ENCODE measurements at places on chromosomes 11 and 22. TPM values are rescaled to one million over a fixed set of nuclear protein-coding genes. Genes with fewer than 3 reads are reported as not detected.

GRCh38 chr22:22687638-22688500 is 43.5 kb downstream of the GGTLC2 start:
- no peak for DNase-seq

DNA sequence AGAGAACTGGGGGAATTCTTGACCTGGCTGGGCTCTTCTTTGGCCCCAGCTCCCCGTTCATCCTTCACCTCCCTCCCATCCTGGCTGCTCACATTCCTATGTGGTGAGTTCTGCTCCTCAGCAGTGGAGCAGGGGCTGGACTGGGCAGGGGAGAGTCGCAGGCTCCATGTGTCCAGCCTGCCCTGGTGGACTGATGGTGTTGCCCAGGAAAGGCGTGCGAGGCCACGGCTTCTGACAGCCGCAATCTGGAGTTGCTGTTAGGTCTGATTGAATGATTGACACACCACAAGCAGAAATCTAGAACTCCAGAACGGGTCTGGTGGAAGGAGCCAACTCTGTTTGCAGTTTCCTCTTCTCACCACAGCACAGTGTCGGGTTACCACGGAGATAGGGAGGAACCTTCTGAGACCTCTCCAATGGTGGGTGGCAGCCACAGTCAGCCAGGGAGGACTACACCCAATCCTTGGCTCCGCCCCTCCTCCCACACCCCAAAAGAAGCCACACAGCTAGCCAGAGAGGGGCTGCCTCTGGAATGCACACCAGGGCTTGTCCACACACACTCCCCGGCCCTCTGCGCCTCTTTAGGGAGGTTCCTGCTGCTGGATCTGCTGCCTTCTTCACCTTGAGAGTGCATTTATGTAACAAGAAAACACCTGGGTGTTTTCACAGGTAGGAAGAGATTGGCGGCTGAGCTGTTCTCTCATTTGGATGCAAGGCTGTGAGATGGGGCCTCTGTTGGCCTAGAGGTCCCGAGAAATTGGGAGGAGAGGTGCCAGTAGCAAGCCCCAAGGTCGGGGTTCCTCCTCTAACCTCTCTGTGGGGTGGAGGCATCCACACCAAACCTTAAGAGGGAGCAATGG is 56.4 kb upstream of the CD44 start:
- no peak for DNase-seq

- peak; percentile 13 for DNase-seq
These were observed 85.9 kb downstream of the SBF2 start for GRCh38 chr11:10208131-10208575.

DNA sequence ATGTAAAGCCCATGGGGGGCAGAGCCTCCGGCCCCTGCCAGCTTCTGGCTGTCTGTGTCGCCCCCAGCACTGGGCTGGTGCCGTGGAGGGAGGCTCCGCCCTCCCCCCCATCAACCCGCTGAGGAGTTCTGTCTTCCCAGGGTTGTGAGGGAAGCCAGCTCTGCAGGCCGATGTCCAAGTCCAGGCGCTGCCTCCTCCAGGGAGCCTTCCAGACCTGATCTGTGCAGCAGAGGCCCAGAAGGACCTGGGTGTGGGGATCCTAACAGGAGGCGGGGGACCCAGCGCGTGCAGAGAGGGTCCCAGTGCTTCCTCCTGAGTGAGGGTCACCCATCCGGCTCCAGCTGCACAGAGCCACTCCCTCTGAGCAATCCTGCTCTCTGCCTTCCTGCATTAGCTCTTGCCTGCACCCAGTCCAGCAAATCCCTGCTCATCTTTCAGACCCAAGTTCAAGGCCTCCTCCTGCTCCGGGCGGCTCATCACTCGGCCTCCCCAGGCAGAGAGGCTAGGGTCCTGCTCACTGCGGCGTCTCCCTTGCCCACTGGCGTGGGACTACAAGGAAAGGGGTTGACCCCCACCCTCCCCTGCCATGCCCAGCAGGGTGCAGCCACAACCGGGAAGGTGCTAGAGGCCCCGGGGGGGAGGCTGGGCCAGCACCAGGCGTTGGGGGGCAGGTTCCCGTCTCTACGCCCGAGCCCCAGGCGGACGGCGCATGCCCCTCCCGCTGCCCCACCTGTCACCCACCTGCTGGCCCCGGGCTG is 16.4 kb downstream of the PRR33 start:
- DNase-seq = no peak

- DNase-seq = no peak
These were observed 519.5 kb upstream of the LRRC4C start for GRCh38 chr11:41978945-41979344.

GRCh38 chr22:29621761-29622526 is 18.5 kb downstream of the NF2 start:
- DNase-seq = no peak

DNA sequence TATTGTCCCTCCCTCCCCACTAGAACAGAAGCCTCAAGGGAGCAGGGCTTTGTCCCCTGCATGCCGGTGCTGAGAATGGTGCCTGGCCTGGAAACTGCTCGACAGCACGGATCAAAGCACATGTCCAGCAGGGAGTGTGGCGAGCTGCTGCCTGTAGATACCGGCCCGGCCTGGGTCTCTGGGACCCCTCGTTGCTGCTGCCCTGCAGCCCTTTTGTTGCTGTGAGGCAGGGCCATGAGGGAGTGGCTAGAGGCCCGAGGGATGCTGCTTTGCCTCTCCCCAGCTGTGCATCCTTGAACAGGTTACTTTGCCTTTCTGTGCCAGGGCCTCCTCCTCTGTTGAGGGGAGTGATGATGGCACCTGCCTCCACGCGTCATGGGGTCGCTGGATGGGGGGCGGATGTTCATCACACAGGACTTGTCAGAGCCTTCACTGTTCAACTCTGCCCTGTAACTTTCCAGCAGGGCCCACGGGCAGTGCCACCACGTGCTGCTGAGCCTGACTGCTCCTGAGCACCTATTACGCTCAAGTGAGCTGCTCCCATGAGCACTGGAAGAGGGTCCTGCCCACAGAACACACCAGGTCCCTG is 15.3 kb upstream of the PARVG start:
- no peak for DNase-seq

The MICAL2 gene
- 6.3 TPM for polyA plus RNA-seq

The RNF26 gene
- 36.8 TPM for polyA plus RNA-seq

The PKDREJ gene
- polyA plus RNA-seq = 0.22 TPM

The LRRC74B gene
- polyA plus RNA-seq = 0.16 TPM
